ENCODE measurements at places on chromosomes 3 and 15. TPM values are rescaled to one million over a fixed set of nuclear protein-coding genes. Genes with fewer than 3 reads are reported as not detected.

The GABRR3 gene
- 0.05 TPM for total RNA-seq

The EIF4G1 gene
- total RNA-seq: 69.0 TPM

The DNAJA4 gene
- total RNA-seq: 6.2 TPM

The ADAMTS9 gene
- 3.7 TPM for total RNA-seq

The OGG1 gene
- 20.7 TPM for total RNA-seq

The SI gene
- total RNA-seq: 0.05 TPM

The PRSS50 gene
- total RNA-seq: 0.05 TPM

The ALCAM gene
- 38.3 TPM for total RNA-seq

All from thymus (tissue), 14 donors.